Fibroblast of skin of left quadriceps (primary cell): ENCODE measurements at places on chromosomes 5 and 9.

GRCh38 chr5:31186672-31187267 lies 6.7 kb upstream of the CDH6 start:
- peak; percentile 11 for DNase-seq

- no peak for DNase-seq
These were observed 94.5 kb downstream of the PLPP1 start for GRCh38 chr5:55440188-55440646.

GRCh38 chr5:93609762-93610161 lies 26.7 kb downstream of the NR2F1 start:
- no peak for DNase-seq

- no peak for DNase-seq
These were observed 350.5 kb downstream of the SPOCK1 start for GRCh38 chr5:137148655-137149054.

GRCh38 chr9:107734256-107735013 lies 244.9 kb upstream of the KLF4 start:
- peak; percentile 91 for DNase-seq

DNA sequence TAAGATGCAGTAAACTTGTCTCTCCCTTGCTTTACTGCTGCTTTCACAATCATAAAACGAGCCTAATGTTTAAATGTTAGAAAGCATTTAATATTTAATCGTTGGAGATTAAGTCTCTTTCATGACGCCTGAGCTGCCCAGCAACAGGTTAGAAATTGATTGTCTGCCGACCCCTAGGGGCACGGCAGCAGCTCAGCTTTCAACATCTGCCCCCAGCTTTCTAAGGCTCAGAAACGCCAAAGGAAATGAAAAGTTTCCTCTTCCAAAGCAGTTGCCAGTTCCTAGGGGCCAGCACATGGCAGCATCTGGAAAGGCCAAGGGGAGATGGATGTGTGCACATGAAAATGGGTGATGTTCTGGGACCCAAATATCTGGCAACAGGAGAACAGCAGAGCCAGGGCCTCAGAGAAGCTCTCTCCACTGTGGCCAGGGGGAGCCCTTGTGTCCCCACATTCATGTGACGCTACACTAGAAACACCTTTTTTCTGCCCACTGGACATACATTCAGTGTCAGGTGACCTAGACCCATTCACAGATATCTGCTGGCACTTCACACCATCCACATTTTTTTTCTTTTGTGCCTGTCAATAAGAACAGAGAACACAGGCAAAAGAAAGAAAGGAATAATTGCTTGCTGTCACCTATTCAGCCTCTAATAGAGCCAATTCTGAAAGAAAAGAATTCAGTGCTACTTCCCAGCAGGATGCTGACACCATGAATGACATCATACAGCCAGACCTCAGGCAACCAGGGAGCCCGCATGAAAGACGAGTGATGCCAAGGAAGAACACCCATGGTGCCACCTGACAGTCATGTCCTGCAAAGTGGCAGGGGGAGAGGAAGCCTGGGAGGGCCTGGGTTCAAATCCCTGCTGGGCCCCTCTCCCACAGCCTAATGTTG lies 205.0 kb upstream of the TAS2R1 start:
- no peak for DNase-seq

DNA sequence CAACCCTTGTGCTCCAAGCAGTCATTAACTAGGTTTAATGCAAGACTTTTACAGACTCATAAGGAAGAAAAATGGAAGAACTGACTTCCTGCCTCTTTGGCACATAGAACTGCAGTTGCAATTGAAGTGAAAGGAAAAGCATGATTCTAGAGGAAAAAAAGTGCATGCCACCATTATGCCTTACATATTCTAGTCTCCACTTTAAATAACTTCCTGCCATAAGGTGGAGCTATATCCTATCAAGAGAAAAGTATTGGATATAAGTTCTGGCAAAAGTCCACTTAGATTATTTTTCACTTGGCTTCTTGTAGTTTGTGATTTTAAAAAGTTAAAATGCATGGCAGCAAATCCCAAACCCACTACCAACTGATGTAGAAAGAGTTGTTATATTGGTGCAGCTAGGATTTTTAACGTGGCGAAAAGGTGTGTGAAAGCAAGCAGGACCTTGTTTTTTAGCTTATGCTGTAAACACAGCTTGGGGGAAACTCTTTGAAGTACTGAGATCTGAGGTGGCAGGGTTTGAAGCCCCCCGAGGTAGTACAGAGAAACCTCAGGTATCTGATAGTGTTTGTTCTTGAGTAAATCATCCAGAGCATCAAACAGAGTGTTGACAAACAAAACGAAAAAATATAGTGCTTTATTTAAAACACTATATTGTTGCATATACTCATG lies 117.9 kb downstream of the ANXA1 start:
- peak; percentile 20 for DNase-seq

GRCh38 chr5:160188141-160189015 lies 40.9 kb upstream of the FABP6 start:
- DNase-seq: no peak

GRCh38 chr5:91417219-91417618 lies 34.1 kb upstream of the ARRDC3 start:
- no peak for DNase-seq
